ENCODE measurements at places on chromosomes 5 and 9.
A peak's percentile ranks its signal among the peaks of the same experiment; 100 is the strongest.

- no peaks in the 10 kb centered on the region for H3K27me3 ChIP-seq
- H3K27ac ChIP-seq, result peak overlapping the region; percentile 26
- no peaks in the 10 kb centered on the region for H3K36me3 ChIP-seq
- H3K4me1 ChIP-seq, result peaks cover 36% of the 10 kb centered on the region
- peak overlapping the region; percentile 34 for H3K4me3 ChIP-seq
- DNase-seq, result no peak
Observed at GRCh38 chr5:177362610-177363507, 5.1 kb downstream of the RGS14 start.

DNA sequence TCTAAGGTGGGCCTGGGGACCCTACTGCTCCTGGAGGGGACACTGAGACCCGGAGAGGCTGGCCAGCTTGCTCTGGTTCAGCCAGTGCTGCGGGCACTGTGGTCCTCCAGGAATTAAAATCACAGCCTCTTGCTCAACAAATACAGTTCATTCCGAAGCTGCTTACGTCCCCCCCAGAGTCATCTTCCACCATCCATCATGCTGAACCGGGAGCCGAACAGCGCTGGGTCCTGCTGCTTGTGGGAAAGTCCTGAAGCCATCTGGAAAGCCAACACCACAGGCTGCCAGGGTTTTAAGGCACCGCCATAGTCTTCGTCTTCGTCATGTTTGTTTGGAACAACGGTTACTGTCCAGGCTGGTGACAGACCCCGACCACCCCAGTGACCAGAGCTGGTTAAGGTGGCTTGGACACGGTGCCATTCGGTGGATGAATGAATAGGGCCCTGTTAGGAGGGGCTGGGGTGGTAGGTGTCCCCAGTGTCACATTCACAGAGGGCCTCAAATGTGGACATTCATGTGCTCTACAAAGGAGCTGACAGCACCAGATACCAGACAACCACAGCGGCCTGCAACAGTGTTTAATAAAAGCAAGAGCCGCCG is 81.6 kb upstream of the PHYKPL start:
- H3K4me3 ChIP-seq, result no peak overlapping the region
- H3K27me3 ChIP-seq, result no peaks in the 10 kb centered on the region
- no peaks in the 10 kb centered on the region for H3K4me1 ChIP-seq
- H3K36me3 ChIP-seq, result no peaks in the 10 kb centered on the region

DNA sequence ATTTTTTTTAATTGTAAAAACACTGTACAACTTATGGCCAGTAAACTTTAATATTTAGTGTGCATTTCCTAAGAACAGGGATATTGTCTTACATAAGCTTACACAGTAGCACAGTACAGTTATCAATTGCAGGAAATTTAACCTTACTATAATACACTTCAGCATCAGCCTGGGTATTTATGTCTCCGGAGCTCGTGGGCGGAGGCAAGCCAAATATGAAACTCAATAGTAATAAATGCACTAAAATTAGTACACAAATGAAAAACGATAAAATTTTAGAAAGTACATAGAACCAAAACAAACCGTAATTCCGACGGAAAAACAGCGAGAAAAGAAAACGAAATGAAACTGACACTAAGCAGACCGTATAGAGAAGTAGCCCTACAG is 91.2 kb downstream of the ANXA2R start:
- no peaks in the 10 kb centered on the region for H3K4me1 ChIP-seq
- no peak for DNase-seq
- H3K4me3 ChIP-seq, result peak overlapping the region; percentile 25
- H3K27me3 ChIP-seq, result peaks cover 19% of the 10 kb centered on the region
- peak overlapping the region; percentile 89 for H3K27ac ChIP-seq
- H3K36me3 ChIP-seq, result no peaks in the 10 kb centered on the region

- H3K4me1 ChIP-seq, result peaks cover 16% of the 10 kb centered on the region
- no peaks in the 10 kb centered on the region for H3K27me3 ChIP-seq
- DNase-seq, result no peak
- no peaks in the 10 kb centered on the region for H3K36me3 ChIP-seq
Observed at GRCh38 chr9:27367175-27367798, 70.3 kb upstream of the EQTN start.

GRCh38 chr9:20207176-20207575 is 415.1 kb downstream of the MLLT3 start:
- no peaks in the 10 kb centered on the region for H3K27me3 ChIP-seq
- no peak overlapping the region for H3K27ac ChIP-seq
- no peak for DNase-seq
- no peaks in the 10 kb centered on the region for H3K4me1 ChIP-seq
- H3K4me3 ChIP-seq, result no peak overlapping the region

DNA sequence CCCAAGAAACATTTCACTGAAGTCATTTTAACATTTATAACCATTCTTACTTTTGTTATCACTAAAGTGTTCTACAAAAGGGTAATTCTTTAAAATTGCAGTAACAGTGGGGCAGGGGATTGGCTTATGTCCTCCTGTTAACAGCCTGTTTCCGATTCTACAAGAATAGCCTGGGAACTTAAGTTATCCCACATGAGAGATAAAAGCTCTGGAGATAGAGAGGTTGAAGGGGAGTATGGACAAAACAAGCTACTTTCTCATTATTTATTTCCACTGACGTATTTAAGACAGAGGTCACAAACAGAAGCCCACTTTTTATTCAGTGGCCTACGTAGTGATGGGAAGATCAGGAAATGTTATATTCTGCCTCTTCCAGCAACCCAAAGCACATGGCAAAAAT is 98.7 kb downstream of the EPB41L4A start:
- no peak overlapping the region for H3K4me3 ChIP-seq
- H3K27ac ChIP-seq, result no peak overlapping the region
- peaks cover 44% of the 10 kb centered on the region for H3K4me1 ChIP-seq
- DNase-seq, result no peak
- no peaks in the 10 kb centered on the region for H3K36me3 ChIP-seq
- H3K27me3 ChIP-seq, result no peaks in the 10 kb centered on the region

DNA sequence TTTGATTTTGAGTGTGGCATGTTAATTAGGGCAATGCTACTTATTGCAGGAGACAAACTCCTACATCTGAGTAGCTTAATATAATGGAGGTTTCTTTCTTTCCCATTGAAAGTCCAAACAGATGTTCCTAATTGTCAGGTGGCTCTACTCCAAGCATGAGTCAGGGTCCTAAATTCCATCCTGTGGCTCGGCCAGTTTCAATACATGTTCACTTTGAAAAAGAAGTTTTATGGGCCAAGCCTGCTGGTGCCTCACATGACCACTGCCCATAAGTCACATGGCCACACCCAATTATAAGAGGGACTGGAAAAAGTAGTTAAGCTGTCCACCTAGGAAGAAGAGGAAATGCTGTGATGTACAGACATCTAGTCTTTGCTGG is 170.4 kb downstream of the ARRDC3 start:
- no peaks in the 10 kb centered on the region for H3K36me3 ChIP-seq
- H3K4me3 ChIP-seq, result no peak overlapping the region
- no peaks in the 10 kb centered on the region for H3K27me3 ChIP-seq
- H3K27ac ChIP-seq, result peak overlapping the region; percentile 55
- H3K4me1 ChIP-seq, result no peaks in the 10 kb centered on the region

- no peak overlapping the region for H3K4me3 ChIP-seq
- H3K4me1 ChIP-seq, result no peaks in the 10 kb centered on the region
- no peak for DNase-seq
- H3K36me3 ChIP-seq, result no peaks in the 10 kb centered on the region
Observed at GRCh38 chr9:23557689-23558088, 268.4 kb downstream of the ELAVL2 start.

DNA sequence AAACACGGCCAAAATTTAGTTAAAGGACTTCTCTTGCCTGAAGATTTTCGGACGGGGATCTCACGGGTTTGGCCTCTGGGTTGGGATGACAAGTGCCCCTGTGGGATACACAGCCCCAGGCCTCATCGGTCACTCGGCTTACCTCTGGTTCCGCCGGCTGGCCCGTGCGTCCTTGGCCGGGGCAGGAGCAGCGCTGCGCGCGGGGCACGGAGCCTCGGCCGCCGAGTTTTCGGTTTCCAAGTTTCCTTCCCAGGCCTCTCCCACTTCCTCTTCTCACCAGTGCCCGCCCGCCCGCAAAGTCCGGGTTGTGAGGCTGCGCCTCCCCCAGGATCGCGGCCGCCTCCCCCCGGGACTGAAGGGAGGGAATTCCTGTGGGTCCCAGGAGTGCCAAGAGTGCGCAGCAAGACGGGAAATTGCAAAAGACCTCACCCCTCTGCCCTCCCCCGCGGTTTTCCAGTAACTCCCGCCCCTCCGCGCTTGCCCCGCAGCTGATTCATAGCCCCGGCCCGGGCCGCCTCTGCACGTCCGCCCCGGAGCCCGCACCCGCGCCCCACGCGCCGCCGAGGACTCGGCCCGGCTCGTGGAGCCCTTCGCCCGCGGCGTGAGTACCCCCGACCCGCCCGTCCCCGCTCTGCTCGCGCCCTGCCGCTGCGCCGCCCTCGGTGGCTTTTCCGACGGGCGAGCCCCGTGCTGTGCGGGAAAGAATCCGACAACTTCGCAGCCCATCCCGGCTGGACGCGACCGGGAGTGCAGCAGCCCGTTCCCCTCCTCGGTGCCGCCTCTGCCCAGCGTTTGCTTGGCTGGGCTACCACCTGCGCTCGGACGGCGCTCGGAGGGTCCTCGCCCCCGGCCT is at the start of gene OSMR:
Gene OSMR (plus strand): TSS at position 487 of the 853 bp plus-strand sequence. CDS start 23,033 bp downstream, outside the sequence.
- DNase-seq, result peak; percentile 94
- no peaks in the 10 kb centered on the region for H3K36me3 ChIP-seq
- H3K27me3 ChIP-seq, result no peaks in the 10 kb centered on the region
- peak within 1 kb of the TSS; percentile 53 for H3K4me3 ChIP-seq
- no peaks in the 10 kb centered on the region for H3K4me1 ChIP-seq

GRCh38 chr9:97891736-97892135 is 30.6 kb downstream of the TRMO start:
- no peaks in the 10 kb centered on the region for H3K27me3 ChIP-seq
- no peak for DNase-seq
- H3K36me3 ChIP-seq, result no peaks in the 10 kb centered on the region
- no peaks in the 10 kb centered on the region for H3K4me1 ChIP-seq
- no peak overlapping the region for H3K4me3 ChIP-seq

DNA sequence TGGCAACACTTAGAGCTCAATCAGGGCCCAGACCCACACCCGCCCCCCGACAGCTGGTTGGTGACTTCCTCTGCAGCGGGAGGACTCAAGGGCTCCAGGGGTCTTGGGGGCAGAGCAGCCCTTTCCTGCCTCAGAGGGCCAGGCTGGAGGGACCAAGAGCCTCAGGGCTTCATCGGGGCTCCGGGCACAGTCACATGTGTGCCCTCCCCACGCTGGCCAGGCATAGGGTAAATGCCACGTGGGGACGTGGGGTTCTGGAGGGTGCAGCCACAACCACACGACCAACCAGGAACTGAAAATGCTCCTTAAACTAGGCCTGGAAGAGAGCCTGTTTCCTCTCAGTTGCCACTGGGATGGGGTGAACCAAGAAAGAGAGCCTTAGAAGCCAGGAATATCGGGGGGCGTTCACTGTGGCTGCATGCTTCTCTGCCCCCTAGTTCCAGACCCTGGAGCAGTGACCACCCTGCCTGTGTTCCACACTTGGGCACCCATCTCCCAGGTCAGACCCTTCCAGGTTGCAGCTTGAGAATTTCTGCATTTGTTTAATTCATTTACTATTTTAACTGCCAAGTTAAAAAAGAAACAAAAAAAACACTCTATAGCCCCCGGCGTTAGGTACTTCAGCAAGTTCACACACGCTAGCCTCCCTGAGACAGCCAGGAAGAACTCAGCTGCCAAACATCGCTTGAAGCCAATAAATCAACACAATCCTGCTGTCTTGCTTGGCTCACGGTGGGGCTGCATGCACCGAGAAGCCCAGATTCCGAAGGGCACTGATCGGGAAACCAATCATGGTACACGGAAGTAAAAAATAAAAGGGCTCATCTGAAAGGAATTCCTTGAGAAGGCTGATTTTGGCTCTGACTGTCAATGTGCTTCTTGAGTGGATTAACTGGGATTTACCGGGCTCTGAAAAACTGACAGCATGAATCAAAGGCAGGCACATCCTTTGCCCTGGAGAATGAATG is 56.1 kb upstream of the PHYKPL start:
- H3K4me1 ChIP-seq, result no peaks in the 10 kb centered on the region
- no peak overlapping the region for H3K4me3 ChIP-seq
- DNase-seq, result no peak
- no peaks in the 10 kb centered on the region for H3K27me3 ChIP-seq
- H3K27ac ChIP-seq, result no peak overlapping the region

GRCh38 chr5:1000329-1000728 is 8.3 kb upstream of the NKD2 start:
- no peaks in the 10 kb centered on the region for H3K4me1 ChIP-seq
- no peak overlapping the region for H3K27ac ChIP-seq
- peak; percentile 54 for DNase-seq

- no peak for DNase-seq
- no peaks in the 10 kb centered on the region for H3K27me3 ChIP-seq
- no peaks in the 10 kb centered on the region for H3K36me3 ChIP-seq
- no peak overlapping the region for H3K27ac ChIP-seq
- H3K4me3 ChIP-seq, result no peak overlapping the region
- no peaks in the 10 kb centered on the region for H3K4me1 ChIP-seq
Observed at GRCh38 chr9:137000177-137000930, 4.0 kb upstream of the CLIC3 start.

DNA sequence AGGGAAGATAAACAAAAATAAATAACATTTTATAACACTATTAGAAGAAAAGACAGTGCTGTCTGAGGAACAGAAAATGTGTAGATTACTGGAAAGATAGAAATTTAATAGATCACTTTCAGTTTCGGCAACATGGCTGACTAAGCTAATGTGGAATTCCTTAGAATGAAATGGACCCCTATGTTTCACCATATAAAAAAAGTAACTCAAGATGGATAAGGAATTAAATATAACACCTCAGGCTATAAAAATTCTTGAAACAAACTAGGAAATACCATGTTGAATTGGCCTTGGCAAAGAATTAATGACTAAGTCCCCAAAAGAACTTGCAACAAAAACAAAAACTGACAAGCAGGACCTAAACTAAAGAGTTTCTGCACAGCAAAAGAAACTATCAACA is 558.3 kb downstream of the CHSY3 start:
- no peaks in the 10 kb centered on the region for H3K4me1 ChIP-seq
- H3K36me3 ChIP-seq, result no peaks in the 10 kb centered on the region
- no peak overlapping the region for H3K4me3 ChIP-seq
- no peak for DNase-seq
- H3K27me3 ChIP-seq, result no peaks in the 10 kb centered on the region
- H3K27ac ChIP-seq, result no peak overlapping the region
